ENCODE measurements at places on chromosomes 5 and 9.

DNA sequence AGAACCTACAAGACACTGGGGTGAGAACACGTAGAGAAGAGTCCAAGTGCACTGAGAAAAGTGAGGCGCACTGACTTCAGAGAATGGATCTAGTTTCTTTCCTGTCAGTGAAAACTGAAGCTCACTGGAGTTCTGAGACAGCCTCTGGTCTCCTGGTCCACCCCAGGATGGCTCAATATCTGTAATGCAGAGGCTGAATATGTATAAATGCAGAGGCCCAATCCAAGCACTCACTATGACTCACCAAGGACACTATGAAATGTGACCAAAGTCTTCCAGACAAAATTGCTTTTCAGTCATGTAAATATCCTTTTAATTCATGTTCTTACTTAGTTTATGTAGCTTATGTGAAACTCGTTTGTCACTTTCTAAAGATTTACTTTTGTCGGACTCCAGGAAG lies 53.8 kb downstream of the NFIB start:
- DNase-seq: no peak

DNA sequence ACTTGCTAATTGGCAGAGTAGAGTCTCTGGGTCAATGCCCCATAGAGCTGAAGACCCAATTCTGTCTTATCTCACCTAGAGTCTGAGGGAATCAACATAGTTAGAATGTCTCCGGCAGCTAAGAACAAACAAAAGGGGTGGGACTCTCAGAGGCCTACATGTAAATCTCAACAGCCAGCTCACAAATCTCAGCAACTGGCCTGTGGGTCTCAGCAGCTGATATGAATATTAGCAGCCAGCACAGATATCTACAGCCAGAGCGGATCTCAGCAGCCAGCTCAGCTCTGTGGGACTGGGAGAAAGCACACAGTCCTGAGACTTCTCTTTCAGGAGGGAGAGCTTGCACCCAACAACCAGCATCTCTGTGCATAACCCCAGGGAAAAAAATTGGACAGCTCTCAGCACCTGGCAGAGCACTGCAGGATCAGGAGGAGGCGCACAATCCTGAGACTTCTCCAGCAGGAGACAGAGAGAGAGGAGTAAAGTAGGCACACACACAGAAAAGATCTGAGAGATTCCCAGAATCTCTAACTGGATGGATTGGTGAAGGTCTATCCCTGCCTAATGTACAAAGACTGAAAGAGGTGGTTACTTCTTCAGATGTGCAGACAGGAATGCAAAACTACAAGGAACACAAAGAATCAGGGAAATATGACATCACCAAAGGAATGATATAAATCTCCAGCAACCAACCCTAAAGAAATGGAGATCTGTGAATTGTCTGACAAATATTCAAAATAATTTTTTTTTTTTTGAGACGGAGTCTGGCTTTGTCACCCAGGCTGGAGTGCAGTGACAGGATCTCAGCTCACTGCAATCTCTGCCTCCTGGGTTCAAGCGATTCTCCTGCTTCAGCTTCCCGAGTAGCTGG lies 29.2 kb downstream of the KLF4 start:
- no peak for DNase-seq

DNA sequence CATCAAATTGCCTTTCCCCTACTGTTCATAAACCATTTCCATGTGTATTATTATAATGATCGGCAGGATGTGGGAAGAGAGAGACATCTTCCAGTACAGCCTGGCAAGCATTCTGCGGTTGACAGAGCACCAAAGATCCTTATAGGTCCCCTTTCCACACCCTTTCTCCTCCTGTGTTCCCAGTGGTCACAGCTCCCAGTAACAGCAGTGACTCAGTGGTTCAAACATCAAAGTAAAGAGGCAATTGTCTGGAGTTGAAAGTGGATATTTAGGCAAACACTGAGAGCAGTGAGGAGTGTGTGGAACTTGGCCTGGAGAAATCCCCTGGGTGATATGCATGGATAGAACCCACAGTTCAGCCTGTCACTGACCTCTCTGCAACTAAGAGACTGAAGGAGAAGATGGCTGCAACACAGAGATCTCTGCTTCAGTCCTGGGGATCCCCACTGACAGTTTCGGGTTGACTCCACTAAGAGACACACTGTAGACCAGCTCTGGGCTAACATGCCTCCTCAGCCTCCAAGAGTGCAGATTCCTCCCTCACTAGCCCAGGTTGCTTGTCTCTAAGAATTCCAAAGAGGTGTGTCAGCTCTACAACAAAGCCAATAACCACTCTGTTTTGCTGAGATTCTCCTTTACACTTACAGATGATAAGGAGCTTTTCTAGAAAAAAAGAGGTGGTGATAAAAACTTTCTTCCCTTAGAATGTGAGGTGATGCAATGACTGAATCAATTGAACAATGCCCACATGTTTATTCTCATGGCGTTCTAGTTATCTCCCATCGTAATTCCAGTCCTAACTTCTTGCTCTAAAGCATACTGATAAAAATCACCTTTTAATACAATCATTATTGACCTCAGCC lies 94.4 kb upstream of the IL6ST start:
- DNase-seq: no peak

- no peak for DNase-seq
These were observed 46.8 kb downstream of the F2RL2 start for GRCh38 chr5:76576450-76576849.

DNA sequence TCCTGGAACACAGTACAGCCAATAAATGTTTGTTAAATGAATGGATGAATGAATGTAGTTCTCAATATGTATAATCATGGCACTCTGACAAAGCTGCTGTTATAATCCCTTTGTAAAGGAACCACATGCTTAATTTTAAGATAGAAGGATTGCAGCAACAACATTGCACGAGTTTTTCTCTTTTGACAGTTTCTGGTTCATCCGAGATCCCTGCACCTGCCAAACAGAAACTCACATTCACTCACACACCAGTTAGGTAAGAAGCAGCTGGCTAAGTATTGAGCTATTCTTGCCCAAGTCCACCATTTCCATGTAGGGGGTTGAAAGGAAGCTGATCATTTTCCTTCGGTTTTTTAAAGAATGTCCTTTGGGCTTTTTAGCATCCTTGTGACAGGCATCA lies 133.7 kb upstream of the MAP1B start:
- DNase-seq: no peak

- no peak for DNase-seq
These were observed 166.0 kb downstream of the CDH9 start for GRCh38 chr5:26872337-26872736.

GRCh38 chr5:139562847-139563246 lies 1.7 kb downstream of the UBE2D2 start:
- DNase-seq: no peak

- DNase-seq: no peak
These were observed 80.0 kb downstream of the OXCT1 start for GRCh38 chr5:41790038-41790776.

DNA sequence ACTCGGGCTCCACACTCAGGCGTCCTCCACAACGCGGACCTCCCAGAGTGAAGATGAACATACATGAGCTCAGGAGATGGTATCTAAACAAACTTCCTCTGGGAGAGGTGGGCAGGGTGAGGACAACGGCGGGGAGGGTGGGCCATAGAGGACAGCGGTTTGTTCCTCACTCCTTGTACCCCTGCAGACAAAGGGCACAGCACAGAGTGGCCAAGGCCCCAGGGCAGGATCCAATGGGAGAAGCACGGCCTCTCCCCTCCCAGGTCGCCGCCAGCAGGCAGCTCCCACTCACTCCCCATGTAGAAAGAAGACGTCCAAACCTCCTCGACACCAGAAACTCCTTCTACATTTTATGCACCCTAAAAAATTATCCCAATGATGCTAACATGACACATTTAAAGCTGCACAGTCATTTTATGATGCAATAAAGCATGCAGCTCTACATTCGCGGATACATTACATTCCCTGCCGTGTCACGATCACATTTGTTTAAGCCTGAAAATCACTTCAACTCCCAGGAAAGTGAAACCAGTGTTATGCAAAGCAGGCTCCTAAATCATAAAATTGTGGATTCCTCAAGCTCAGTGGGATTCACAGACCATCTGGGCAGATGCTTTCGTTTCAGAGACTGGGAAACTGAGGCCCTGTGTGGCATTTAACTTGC lies 87.5 kb upstream of the SARDH start:
- DNase-seq: no peak

GRCh38 chr5:40717281-40717680 lies 37.6 kb downstream of the PTGER4 start:
- DNase-seq: no peak

GRCh38 chr5:10451137-10451824 lies 9.6 kb downstream of the ROPN1L start:
- no peak for DNase-seq

DNA sequence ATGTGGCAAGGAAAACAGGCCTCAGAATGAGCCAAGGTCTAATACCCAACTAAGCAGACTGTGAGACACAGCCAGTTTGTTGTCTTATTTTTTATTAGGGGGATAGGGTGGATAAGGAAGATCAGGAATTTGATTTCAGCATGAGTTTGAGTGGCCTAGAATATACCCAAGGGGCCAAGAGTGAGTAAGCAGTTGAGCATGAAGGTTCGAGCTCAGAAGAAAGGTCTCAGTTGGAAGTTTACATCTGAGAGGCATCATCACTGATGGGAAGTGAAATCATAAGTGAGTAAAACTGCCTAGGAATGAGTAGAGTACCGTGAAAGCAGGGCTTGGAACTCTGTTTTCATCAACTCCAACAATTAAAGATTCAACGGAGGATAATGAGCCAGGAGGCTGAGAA lies 12.6 kb downstream of the PSMD5 start:
- DNase-seq: no peak

- no peak for DNase-seq
These were observed 597.7 kb downstream of the CCDC171 start for GRCh38 chr9:16150501-16150900.

DNA sequence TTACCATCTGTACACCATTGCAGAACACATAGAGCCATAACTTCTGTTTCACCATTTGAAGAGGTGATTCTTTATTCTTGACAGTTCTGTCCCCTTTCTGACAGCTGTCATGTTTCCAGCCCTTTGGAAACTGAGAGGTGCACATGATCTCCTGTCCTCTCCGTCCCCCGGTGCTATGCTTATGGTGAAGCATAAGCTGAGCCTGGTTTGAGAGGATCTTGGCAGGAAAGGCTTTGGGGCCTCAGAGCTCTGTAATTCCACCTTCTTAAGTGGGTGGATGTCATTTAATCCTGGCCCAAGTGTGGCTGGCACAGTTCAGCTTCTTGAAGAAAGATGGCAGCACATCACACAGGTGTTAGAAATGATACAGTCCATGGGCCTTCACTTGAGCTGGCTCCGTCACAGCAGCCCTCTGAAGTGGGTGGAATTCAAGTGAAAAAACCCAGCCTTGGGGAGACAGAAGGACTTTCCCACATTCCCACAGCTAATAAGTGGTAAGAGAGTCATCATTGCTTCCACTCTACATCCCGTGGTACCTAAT lies 30.7 kb upstream of the GRPEL2 start:
- no peak for DNase-seq

- DNase-seq: no peak
These were observed 18.2 kb upstream of the CCNH start for GRCh38 chr5:87430863-87431457.

DNA sequence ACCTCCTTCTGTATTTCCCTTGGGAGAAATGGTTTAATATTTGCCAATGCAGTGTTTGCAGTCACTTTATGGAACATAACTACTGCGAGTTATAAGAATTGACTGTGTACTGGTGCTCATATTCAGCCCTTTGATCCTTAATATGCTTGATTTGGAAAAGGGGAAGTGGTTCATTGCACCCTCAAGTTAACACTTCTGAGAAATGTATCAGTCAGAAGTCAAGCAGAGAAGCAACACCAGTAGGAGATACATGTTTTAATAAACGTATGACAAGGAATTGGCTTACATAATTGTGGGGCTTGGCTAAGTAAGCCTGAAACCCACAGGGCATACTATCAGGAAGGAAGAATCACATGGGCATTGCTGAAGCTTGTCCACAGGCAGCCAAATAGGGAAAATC lies 131.0 kb upstream of the SPRY4 start:
- DNase-seq: no peak

DNA sequence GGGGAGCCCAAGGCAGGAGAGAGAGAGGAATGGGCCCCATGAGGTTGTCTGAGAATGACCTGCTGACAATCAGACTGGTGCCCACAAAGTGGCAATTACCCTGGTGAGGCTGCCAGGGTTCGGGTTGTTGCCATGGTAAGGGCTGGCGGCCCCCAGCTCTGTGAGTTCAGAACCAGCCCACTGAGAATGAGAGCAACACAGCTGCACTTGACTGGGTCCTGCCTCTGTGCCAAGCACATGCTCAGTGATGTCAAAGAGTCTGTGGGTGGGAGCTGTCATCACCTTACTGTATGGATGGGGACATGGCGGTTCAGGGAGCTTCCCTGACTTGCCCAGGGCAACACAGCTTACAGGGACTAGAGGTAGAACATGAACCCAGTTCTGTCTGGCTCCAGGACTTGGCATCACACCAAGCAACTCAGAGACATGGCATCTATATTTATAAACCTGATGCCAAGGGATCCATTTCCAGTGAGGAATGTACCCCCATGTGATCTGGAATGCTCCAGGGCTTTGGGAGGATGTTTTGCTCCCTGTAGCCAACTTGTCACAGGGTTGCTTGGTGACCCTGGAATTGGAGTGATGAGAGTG lies 38.2 kb upstream of the TEX48 start:
- no peak for DNase-seq

GRCh38 chr9:27534131-27534530 lies 4.5 kb upstream of the MOB3B start:
- DNase-seq: no peak

- no peak for DNase-seq
These were observed 49.2 kb upstream of the FCN1 start for GRCh38 chr9:134966697-134967546.

- no peak for DNase-seq
These were observed 107.2 kb upstream of the ICE1 start for GRCh38 chr5:5315068-5315980.

DNA sequence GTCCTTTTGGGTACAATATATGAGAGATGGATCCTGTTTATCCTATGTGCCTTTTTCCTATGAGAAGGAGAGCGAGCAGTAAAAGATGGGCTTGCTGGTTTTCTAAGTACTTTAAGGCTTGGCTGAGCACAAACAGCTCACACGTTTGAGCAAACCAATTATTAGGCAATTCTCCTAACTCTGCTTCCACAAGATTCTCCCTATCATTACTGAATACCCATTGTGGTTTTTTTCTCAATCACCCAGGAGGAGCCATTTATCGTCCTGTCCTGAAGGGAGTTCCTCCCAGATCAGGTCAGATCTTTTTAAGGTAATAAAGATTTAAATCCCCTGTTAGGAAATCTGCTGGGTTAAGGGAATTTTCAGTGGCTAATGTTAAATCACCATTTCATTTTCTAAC lies 19.4 kb upstream of the C1QTNF3 start:
- no peak for DNase-seq

GRCh38 chr5:139470821-139471300 lies at the start of gene SMIM33:
SMIM33 (plus strand) TSS chr5:139471004; CDS start chr5:139471122, 118 bp downstream.
- DNase-seq: peak; percentile 50

- no peak for DNase-seq
These were observed 18.5 kb downstream of the MATR3 start for GRCh38 chr5:139312075-139312474.
